Activated T-cell treated with anti-CD3 and anti-CD28 coated beads, Interleukin-2, amount 50 U/mL, for 72 hours (primary cell): ENCODE measurements at places on chromosomes 6 and 20. TPM values are rescaled to one million over a fixed set of nuclear protein-coding genes. Genes with fewer than 3 reads are reported as not detected.

- no peak overlapping the region for H3K27ac ChIP-seq
- no peak for DNase-seq
- H3K4me1 ChIP-seq, result peaks cover 7% of the 10 kb centered on the region
- no peak overlapping the region for H3K4me3 ChIP-seq
- no peaks in the 10 kb centered on the region for H3K27me3 ChIP-seq
Observed at GRCh38 chr6:49980898-49981297, 11.5 kb upstream of the DEFB113 start.

DNA sequence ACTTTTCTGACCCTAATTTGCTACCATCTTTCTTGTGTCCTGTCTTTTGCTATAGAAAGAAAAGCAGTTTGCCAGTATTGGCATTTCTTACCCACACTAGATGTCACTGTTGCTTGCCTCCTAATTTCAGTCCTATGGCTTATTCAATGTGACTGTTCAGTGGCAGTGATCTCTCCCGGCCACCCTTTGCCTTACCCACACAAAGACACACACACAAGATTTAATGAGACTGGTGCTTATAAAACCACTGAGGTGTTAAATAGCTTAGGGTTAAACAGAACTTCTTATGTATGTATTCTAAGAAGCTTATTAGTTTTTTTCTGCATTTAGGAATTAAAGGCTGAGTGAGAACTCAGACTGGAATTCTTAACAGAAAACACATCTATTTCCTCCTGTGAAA is 233.6 kb upstream of the ASCC3 start:
- no peaks in the 10 kb centered on the region for H3K4me1 ChIP-seq
- H3K4me3 ChIP-seq, result no peak overlapping the region
- H3K27me3 ChIP-seq, result no peaks in the 10 kb centered on the region
- no peak overlapping the region for H3K27ac ChIP-seq
- no peaks in the 10 kb centered on the region for H3K36me3 ChIP-seq

DNA sequence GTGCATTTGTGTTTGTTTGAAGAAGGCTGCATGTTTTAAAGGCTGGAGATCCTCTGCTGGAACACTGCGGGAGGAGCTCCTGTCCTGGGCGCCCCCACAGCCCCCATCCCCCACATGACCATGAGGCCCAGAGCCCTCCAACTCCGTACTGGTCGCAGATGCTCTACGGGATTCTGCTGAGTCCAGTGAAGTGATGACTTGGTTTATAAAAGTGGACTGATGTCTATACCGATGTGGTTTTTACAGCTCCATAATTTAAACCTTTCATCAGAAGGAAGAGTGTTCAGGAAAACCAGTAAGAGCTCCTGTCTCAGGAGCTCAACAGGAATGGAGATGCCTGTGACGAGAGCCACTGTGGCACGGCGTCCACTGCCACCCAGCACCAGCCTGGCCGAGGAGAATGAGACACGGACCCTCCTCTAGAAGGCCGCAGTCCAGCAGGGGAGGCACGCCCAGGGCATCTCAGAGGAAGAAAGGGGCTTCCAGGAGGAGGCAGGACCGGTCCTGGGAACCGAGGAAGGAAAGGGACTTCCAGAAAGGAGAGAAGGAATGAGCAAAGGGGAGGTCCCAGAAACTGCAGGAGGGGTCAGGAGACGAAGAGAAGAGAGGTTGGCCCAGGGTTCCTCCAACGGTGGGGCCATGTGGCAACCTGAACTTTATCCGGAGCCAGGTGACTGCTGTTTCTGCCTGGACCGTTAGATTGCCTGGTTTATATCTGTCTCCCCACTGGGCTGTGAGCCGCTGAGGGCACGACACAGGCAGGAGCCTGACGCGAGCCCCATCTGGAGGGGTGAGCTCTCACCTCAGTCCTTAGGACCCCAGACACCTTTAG is 26.9 kb downstream of the BFSP1 start:
- H3K4me3 ChIP-seq, result peak overlapping the region; percentile 96
- DNase-seq, result no peak
- peaks cover 43% of the 10 kb centered on the region for H3K4me1 ChIP-seq
- H3K27ac ChIP-seq, result peak overlapping the region; percentile 59
- no peaks in the 10 kb centered on the region for H3K27me3 ChIP-seq
- H3K36me3 ChIP-seq, result no peaks in the 10 kb centered on the region

DNA sequence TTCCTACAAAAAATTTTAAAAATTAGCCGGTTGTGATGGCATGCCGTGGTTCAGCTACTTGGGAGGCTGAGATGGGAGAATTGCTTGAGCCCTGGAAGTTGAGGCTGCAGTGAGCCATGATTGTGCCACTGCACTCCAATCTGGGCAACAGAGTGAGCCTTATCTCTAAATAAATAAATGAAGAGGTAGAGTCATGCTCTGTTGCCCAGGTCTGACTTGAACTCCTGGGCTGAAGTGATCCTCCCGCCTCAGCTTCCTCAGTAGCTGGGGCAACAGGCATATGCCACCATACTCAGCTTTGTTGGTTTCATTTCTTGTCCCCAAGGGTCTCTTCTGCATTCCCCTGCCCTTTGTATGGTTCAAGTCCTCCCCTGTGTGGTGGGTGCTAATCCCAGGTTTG is 17.0 kb downstream of the HSPA1B start:
- no peak for DNase-seq
- H3K4me3 ChIP-seq, result no peak overlapping the region
- no peaks in the 10 kb centered on the region for H3K27me3 ChIP-seq
- peaks cover 15% of the 10 kb centered on the region for H3K36me3 ChIP-seq
- peaks cover 9% of the 10 kb centered on the region for H3K4me1 ChIP-seq

GRCh38 chr6:101089640-101090039 is 208.5 kb upstream of the ASCC3 start:
- H3K36me3 ChIP-seq, result no peaks in the 10 kb centered on the region
- no peaks in the 10 kb centered on the region for H3K4me1 ChIP-seq
- DNase-seq, result no peak
- no peak overlapping the region for H3K4me3 ChIP-seq

- H3K27me3 ChIP-seq, result peaks cover 18% of the 10 kb centered on the region
- H3K27ac ChIP-seq, result peak overlapping the region; percentile 95
- H3K4me3 ChIP-seq, result peak overlapping the region; percentile 16
- peaks cover 63% of the 10 kb centered on the region for H3K4me1 ChIP-seq
Observed at GRCh38 chr6:108565091-108565766, 4.5 kb downstream of the FOXO3 start.

DNA sequence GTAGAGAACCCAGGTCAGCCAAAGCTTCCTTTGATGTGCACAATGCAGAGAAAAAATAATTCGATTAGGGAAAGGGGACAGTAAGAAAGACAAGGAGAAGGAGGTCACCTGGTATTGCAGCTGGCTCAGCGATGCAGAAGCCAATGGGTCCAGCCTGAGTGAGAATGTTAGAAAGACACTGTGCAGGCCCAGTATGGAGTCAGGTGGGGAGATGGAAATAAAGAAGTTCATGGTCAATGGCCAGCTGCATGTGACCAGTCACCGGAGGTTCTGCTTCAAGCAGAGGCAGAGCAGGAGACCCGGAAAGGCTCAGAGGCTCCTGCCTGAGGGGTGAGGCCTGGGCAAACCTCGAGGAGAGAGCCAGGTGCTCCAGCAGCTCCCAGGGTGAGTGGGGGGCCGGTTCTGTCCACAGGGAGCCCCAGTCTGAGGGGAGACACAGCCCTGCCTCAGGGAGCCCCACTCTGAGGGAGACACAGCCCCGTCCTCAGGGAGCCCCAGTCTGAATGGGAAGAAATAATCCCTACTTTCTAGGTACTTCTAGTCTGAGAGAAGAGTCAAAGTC is 51.3 kb downstream of the LRFN2 start:
- no peak for DNase-seq
- no peak overlapping the region for H3K4me3 ChIP-seq
- H3K4me1 ChIP-seq, result no peaks in the 10 kb centered on the region
- H3K36me3 ChIP-seq, result no peaks in the 10 kb centered on the region
- H3K27me3 ChIP-seq, result no peaks in the 10 kb centered on the region
- no peak overlapping the region for H3K27ac ChIP-seq

DNA sequence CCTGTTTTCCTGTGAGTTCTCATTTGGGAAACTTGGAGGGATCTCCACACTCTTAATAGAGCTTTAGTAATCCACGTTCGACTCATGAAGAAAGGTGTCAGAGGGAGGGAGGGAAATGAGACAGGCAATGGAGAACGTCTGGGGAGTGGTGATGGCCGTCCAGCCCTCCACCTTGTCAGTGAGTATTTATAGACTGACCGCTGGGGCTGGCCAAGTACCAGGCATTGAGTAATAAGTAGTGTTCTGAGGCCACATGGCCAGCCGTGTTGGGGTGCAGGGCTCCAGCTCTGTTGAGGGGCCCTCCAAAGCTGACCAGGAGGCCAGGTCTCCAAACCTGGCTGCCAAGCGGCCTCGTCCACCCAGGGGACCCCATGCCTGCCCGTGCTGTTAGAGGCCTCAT is 11.3 kb upstream of the DSN1 start:
- H3K27ac ChIP-seq, result no peak overlapping the region
- no peak for DNase-seq
- no peak overlapping the region for H3K4me3 ChIP-seq
- no peaks in the 10 kb centered on the region for H3K36me3 ChIP-seq
- H3K27me3 ChIP-seq, result no peaks in the 10 kb centered on the region
- no peaks in the 10 kb centered on the region for H3K4me1 ChIP-seq

- H3K27me3 ChIP-seq, result peaks cover 18% of the 10 kb centered on the region
- no peak for DNase-seq
- H3K27ac ChIP-seq, result no peak overlapping the region
- no peaks in the 10 kb centered on the region for H3K4me1 ChIP-seq
- no peak overlapping the region for H3K4me3 ChIP-seq
- no peaks in the 10 kb centered on the region for H3K36me3 ChIP-seq
Observed at GRCh38 chr6:160891690-160892089, 99.9 kb upstream of the MAP3K4 start.

DNA sequence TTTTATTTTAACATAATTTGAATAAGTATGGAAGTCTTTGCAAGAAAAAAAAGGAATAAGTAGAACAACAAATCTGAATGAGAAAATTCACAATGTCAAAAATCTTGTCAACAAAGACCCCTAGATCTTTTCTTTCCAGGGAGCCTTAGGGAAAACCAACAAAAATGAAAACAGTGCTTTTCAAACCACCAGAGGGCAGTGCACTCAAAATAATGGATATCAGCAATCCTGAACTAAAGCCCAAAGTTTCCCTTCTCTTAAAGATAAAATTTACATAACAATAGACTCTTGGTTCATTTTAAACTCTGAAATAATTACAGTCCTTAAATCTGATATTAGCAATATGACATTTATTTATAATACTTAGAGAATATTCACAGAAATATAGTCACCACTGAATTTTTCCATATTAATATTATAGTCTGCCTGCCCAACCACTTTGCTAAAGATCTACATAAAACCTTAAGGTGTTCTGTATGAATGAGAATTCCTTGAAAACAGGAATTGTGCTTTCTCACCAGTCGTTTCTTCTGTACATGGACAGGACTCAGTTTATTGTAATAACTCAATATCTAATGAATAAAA is 105.3 kb upstream of the BMP5 start:
- H3K36me3 ChIP-seq, result no peaks in the 10 kb centered on the region
- DNase-seq, result no peak
- no peaks in the 10 kb centered on the region for H3K4me1 ChIP-seq
- H3K27me3 ChIP-seq, result no peaks in the 10 kb centered on the region

- H3K4me3 ChIP-seq, result no peak overlapping the region
- no peak overlapping the region for H3K27ac ChIP-seq
- H3K36me3 ChIP-seq, result no peaks in the 10 kb centered on the region
- peaks cover 5% of the 10 kb centered on the region for H3K27me3 ChIP-seq
- DNase-seq, result no peak
Observed at GRCh38 chr6:21750575-21750974, 157.0 kb downstream of the SOX4 start.

DNA sequence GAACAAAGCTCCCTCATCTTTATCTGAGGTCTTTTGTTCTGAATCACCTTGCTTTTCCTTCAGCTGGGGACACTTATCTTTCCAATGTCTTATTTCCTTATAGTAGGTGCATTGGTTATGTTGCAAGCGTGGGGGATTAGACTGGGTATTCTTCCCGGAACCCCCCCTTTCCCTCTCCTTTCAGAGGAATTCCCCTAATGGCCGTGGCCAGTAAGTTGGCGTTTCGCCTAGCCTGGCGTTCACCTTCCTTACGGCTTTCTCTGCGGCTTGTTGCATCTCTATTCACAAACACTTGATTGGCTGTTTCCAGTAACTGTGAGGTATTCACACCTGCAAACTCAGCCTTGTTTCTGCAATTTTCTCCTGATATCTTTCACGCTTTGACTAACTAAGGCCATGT is 32.8 kb upstream of the FABP7 start:
- H3K4me3 ChIP-seq, result no peak overlapping the region
- no peak for DNase-seq
- no peak overlapping the region for H3K27ac ChIP-seq
- H3K4me1 ChIP-seq, result peaks cover 13% of the 10 kb centered on the region
- peaks cover 2% of the 10 kb centered on the region for H3K36me3 ChIP-seq

DNA sequence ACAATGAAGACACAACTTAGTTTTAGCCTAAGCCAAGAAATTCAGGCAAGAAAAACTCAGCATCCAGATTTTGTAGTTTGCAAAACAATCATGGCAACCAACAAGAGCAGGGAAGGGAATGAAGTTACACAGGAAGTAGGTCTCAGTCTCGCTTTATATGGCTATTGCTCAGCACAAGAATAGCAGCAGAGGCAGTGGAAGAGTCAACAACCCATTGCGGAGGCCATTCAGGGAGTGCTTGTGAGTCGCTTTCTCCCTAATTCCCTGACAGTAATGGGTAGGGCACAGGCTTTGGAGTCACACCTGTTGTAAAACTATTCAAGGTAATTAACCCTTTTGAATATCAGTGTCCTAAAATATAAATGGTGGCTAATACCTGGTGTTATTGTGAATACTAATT is 238.5 kb downstream of the HDGFL1 start:
- H3K27me3 ChIP-seq, result no peaks in the 10 kb centered on the region
- H3K36me3 ChIP-seq, result no peaks in the 10 kb centered on the region
- DNase-seq, result no peak
- H3K4me1 ChIP-seq, result no peaks in the 10 kb centered on the region
- no peak overlapping the region for H3K27ac ChIP-seq
- no peak overlapping the region for H3K4me3 ChIP-seq

- no peaks in the 10 kb centered on the region for H3K36me3 ChIP-seq
- H3K4me3 ChIP-seq, result no peak overlapping the region
- no peaks in the 10 kb centered on the region for H3K4me1 ChIP-seq
- H3K27me3 ChIP-seq, result no peaks in the 10 kb centered on the region
- no peak overlapping the region for H3K27ac ChIP-seq
- DNase-seq, result no peak
Observed at GRCh38 chr20:3629893-3630292, 33.3 kb downstream of the GFRA4 start.

DNA sequence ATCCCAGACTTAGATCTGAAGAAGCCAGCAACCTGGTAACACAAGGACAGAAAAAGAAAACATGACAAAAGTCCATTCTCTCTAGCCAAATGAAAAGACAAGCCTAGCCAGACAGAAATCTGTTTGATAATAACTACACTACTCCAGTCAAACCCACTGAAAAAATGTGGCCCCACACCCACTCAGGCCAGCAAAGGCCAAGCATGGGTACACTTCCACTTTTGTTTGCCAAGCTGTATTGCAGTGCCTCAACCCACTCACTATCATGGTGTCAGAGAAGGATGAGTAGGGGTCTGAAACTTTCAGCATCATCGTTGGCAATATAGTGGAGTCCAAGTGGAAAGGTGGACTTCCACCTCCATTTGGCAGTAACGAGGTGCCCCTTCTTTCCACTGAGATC is 45.8 kb downstream of the EPM2A start:
- H3K36me3 ChIP-seq, result peaks cover 5% of the 10 kb centered on the region
- no peaks in the 10 kb centered on the region for H3K4me1 ChIP-seq
- H3K27me3 ChIP-seq, result no peaks in the 10 kb centered on the region
- H3K4me3 ChIP-seq, result no peak overlapping the region
- no peak overlapping the region for H3K27ac ChIP-seq
- DNase-seq, result no peak

Gene SRPK1
- 98.3 TPM for total RNA-seq
